ENCODE measurements at places on chromosomes 6 and 20.

DNA sequence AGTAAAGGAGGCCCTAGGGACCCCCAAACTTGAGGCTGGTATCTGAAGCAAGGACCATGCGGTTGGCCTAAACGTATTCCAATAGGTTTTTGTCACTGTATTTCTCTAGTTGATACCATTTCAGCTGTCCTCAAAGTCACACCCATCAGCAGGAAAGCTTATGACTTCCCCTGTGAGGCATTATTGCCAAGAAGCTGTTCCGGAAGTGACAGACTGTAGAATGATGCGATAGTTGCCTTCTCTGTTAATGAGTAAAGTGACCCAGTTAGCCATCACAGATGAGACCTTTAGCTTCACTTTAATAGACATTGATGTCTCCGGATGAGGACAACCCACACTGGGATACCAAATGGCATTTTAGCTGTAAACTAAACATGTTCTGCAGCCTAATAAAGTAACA, 147.9 kb downstream of the RNGTT start:
- no peak for DNase-seq

- DNase-seq: peak; percentile 37
Observed at GRCh38 chr20:45833030-45833882, at the start of gene SNX21. TSS of gene SNX21 (plus strand) at chr20:45833799. CDS start at chr20:45833920, 121 bp downstream.

GRCh38 chr20:3818155-3819151, 1.9 kb upstream of the AP5S1 start:
- DNase-seq: peak; percentile 72

- DNase-seq: peak; percentile 4
Observed at GRCh38 chr6:17101422-17102257, at the start of gene STMND1. TSS of gene STMND1 (plus strand) at chr6:17102050. CDS start at chr6:17102258, 208 bp downstream.

GRCh38 chr6:56349194-56349593, 101.8 kb upstream of the COL21A1 start:
- DNase-seq: no peak

- DNase-seq: no peak
Observed at GRCh38 chr6:170018422-170018935, 267.1 kb downstream of the ERMARD start.
